Gastrocnemius medialis (tissue), 4 donors: ENCODE measurements at places on chromosomes 6 and 20.

DNA sequence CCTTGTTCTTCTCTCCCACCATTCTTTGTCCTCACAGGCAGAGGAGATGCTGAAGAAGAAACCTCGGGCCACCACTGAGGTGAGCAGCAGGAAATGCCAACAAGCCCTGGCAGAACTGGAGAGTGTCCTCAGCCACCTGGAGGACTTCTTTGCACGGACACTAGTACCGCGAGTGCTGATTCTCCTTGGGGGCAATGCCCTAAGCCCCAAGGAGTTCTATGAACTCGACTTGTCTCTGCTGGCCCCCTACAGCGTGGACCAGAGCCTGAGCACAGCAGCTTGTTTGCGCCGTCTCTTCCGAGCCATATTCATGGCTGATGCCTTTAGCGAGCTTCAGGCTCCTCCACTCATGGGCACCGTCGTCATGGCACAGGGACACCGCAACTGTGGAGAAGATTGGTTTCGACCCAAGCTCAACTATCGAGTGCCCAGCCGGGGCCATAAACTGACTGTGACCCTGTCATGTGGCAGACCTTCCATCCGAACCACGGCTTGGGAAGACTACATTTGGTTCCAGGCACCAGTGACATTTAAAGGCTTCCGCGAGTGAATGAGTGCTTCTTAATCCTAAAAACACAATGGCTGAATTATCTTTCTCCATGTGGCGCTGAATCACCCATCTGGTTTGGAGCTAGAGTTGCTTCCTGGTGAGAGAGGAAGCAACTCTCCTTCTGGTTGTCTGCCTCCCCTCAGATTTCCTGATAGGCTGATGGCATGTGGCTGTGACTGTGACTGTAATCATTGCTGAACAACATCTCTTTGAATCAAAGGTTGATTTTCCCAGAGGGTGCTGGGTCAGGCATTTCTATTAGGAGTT is 4.6 kb downstream of the MAD2L1BP start:
- DNase-seq = no peak

GRCh38 chr6:29749308-29749662 is 26.1 kb downstream of the HLA-F start:
- DNase-seq = no peak

GRCh38 chr6:147037881-147038280 is 166.3 kb upstream of the STXBP5 start:
- DNase-seq = no peak

DNA sequence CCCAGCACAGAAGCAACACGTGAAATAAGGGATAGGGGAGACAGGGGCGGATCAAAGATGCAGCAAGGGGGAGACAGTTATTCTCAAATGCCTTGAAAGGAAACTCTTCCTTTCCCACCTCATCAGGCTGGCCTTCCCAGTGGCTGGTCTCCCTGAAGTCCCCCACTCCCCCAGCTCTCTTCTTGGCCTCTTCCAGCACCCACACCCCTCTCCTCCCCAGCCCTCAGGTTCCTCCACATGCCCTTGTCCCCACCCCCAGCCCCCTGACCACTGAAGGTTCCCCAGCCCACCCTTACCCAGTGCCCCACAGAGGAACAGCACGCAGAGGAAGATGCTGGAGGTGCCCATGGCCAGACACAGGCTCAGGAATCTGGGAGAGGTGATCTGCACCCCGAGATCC is 1.7 kb upstream of the LY6G6D start:
- no peak for DNase-seq

- no peak for DNase-seq
Measured at GRCh38 chr6:142307963-142308748, 6.3 kb downstream of the ADGRG6 start.

DNA sequence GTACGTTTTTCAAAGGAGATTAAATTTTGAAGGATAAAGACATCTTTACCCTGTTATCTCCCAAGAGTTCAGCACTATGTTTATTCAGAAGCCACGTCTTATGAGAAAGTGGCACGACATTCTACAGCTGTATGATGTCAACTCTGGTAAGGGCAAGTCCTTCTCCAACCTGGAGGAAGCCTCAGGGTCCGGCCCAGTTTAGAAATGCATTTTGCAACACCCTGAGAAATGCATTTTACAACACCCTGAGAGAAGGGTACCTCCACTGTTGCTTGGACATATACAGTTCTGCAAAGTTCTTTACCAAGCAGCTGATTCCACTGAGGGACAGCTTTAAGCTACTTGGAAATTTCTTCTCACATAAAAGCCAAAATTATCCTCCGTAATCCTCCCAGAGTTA is 17.5 kb downstream of the NAPB start:
- no peak for DNase-seq

DNA sequence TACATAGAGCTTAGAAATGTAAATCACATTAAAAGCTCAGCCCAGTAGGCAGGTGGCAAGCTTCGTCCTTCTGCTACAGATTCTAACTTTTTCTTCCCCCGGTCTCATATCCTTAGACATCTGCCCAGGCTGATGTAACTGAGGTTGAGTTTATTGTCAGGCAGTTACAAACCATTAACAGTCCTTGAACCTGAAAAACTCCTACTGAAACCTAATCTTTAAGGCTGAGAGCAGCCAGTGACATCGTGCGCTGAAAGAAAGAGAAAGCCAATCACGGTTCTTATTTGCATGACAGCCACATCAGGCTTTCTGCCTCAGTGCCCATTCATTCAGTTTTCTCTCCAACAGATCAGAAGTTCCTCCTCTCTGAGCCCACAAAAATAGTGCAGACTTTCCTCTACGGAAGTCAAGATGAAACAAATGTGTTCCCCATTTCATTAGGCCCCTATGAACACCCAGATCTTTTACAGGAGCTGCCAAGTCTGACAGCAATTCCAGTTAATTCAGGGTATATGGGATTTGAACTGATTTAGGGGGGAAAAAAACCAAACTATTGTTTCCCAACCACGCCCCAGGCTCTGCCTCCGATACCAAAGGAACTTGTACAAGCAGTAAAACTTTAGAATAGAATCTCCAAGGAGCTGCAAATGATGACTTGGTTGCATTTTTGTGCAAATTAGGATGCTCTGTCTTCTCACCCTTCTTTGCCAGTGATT is at the start of gene NHSL1:
Gene NHSL1 (minus strand): TSS at position 192 of the 716 bp plus-strand sequence. CDS start 204 bp downstream, outside the sequence.
- DNase-seq = no peak

GRCh38 chr6:40299681-40300080 is 287.5 kb downstream of the LRFN2 start:
- no peak for DNase-seq

GRCh38 chr6:121539439-121539838 is 104.0 kb downstream of the GJA1 start:
- DNase-seq = no peak

DNA sequence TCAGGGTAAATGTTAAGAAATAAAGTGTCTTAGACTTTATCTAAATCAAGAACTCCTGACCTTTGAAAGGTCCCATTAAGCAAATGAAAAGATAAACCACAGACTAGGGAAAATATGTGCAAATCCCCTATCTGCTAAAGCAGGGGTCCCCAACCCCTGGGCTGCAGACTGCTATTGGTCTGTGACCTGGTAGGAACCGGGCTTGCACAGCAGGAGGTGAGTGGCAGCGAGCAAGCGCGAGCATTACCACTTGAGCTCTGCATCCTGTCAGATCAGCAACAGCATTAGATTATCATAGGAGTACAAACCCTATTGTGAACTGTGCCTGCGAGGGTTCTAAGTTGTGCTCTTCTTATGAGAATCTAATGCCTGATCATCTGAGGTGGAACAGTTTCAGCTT is 42.4 kb downstream of the LCA5 start:
- DNase-seq = no peak

- no peak for DNase-seq
Measured at GRCh38 chr20:34618676-34619075, 58.2 kb downstream of the PIGU start.

- no peak for DNase-seq
Measured at GRCh38 chr20:49965781-49966305, 16.9 kb upstream of the SNAI1 start.

DNA sequence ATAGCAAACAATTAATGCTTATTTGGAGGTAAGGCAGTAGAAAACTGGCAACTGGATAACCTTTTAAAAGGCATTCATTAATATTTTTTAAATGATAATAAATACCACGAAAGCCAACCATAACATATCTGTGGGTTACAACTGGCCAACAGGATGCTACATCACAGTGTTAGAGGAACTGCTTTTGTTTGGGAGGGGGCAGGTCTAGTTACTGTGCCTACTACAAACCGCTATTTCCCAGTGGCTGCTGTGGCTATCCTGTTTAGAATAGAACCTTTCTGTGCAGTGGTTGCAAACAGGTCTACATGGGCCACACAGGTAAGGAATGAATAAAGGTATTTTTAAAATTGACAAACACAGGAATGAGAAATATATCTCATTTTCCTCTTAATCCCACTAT is 976 bp downstream of the PIGT start:
- no peak for DNase-seq

DNA sequence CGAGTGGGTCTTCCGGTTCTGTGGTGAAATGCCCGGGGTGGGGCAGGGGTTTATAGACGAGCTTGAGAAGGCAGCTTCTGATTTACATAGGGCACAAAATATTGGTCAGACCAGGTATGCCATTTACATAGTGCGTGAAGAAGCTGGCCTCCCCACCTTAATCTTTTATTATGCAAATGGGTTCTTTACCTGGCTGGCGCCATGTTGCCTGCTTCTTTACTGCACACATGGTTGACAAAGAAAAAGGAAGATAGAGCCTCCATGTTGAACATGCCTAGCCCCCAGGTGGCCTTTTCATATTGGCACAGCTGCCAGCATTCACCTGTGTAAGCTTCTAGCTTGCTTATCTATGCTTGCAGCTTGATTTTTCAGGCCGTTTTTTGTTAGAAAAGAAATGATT is 276.2 kb downstream of the PHACTR1 start:
- no peak for DNase-seq

GRCh38 chr20:44432618-44433577 is 42.8 kb upstream of the TTPAL start:
- no peak for DNase-seq

DNA sequence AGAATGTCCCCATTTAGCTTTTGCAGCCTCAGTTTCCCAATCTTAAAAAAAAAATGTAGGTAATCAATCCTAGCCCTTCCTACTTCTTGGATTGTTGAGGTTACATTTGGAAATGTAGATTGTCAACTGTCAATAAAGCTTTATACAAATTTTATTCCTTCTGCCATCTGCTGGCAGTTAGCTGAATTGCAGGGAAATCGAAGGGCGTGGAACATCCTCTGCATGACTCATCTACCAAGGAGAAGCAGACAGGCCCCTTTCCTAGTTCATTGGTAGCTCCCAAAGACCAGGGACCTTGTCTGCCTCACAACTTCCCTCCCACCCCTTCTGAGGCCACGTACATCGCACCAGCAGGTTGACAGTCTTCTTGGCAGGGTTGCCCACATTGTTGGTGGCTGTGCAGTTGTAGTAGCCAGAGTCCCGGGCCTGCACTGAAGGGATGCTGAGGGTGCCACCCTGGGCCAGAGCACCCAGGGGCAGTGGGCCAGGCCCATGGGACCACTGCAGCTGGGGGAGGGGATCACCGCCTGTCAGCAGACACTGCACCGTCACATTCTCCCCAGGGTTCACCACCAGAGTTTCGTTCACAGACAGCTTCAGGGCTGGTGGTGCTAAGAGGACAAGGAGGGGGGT is 43.6 kb downstream of the MDGA1 start:
- no peak for DNase-seq

- no peak for DNase-seq
Measured at GRCh38 chr6:64062960-64063683, 427.5 kb downstream of the PHF3 start.

- DNase-seq = no peak
Measured at GRCh38 chr6:35719404-35719829, 17.4 kb upstream of the ARMC12 start.

DNA sequence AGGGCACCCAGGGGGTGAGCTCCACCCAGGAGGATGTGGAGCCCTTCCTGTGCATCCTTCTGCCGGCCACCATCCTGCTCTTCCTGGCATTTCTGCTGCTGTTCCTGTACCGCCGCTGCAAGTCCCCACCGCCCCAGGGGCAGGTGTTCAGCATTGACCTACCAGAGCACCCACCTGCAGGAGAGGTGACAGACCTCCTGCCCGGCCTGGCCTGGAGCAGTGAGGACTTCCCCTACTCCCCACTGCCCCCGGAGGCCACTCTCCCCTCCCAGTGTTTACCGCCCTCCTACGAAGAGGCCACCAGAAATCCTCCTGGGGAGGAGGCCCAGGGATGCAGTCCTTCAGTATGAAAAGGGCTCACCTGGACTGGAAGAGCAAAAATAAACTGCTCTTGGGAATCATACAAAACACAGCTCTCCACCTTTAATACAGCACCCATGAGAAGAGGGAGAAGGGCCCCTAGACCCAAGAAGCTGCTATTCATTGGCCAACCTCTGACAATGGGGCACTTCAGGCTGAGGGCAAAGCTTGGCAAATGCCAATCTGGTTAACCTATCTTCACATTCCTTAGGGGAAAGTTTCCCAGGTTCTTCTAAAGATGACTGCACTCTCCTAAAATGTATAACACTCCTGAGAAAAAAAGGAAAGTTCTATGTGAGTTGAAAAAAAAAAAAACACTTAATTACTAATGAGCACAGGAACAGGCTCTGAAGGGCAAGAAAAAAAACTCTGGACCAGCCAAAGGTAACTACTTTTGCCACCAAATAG is 5.0 kb downstream of the SMIM28 start:
- DNase-seq = no peak

- DNase-seq = no peak
Measured at GRCh38 chr20:52256454-52256853, 64.9 kb upstream of the ZFP64 start.

GRCh38 chr20:59018817-59019216 is 412 bp upstream of the TUBB1 start:
- no peak for DNase-seq

DNA sequence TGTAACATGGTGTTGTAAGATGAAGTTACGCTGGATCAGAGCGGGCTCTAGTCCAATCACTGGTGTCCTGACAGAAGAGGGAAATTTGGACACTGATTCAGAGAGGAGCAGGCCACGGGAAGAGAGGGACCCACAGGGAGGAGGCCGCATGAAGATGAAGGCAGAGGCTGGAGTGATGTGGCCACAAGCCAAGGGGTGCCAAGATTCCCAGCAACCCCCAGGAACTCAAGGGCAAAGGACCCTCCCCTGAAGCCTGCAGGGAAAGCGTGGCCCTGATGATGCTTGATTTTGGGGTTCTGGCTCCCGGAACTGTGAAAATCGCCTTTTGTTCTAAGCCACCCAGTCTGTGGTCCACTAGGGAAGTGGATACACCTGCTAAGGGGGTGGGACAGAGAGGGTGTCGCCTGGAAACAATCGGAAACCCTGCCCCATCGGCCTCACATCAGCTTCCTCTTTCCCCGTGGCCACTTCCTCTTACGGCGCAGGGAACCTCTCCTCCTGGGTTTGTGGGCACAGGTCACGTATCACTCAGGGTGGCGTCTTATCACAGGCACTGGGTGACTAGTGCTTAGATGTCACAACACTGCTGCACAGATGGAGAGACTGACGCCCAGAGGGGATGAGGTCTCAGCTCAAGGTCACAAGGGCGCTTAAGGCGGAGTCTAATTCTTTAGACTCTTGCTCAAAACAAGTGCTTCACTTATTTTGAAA is 58.0 kb downstream of the SULF2 start:
- DNase-seq = peak; percentile 26
